H1 (cell line): ENCODE measurements at places on chromosomes 7 and 10.
A peak's percentile ranks its signal among the peaks of the same experiment; 100 is the strongest.

DNA sequence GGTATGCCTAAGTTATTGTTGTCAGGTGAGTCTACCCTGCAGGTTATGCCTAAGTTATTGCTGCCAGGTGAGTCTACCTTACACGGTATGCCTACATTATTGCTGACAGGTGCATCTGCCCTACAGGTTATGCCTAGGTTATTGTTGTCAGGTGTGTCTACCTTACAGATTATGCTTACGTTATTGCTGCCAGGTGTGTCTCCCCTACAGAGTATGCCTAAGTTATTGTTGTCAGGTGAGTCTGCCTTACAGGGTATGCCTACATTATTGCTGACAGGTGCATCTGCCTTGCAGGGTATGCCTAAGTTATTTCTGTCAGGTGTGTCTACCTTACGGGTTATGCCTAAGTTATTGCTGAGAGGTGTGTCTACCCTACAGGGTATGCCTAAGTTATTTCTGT is 64.2 kb downstream of the AKR1C4 start:
- no peak overlapping the region for H3K27ac ChIP-seq
- H3K4me1 ChIP-seq, result 0 out of 2 replicates have a peak, but pooled peaks cover 2% of the 10 kb centered on the region
- H3K36me3 ChIP-seq, result no peaks in the 10 kb centered on the region
- DNase-seq, result no peak
- H3K4me3 ChIP-seq, result no peak overlapping the region
- H3K27me3 ChIP-seq, result no peaks in the 10 kb centered on the region

DNA sequence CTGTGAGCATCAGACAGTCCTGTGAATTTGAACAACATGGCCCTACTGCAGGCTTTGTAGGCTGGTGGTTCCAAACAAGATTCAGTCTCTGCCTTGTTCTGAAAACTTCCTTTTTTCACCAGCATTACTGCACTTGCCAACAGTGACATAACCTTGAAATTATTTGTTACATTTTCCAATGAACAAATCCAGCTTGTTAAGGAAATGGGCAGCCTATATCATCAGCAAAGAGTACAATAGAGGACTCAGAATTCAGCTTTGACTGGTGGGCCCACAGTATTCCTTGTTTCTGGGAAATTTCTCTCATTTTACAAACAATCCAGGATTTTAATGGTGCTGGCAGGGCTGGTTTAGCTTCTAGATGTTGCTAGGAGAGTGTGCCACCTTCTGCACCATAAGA is 703.7 kb upstream of the FZD8 start:
- H3K4me3 ChIP-seq, result no peak overlapping the region
- H3K27ac ChIP-seq, result no peak overlapping the region
- H3K4me1 ChIP-seq, result no peaks in the 10 kb centered on the region
- no peaks in the 10 kb centered on the region for H3K36me3 ChIP-seq
- DNase-seq, result no peak

- no peaks in the 10 kb centered on the region for H3K27me3 ChIP-seq
- H3K4me3 ChIP-seq, result no peak overlapping the region
- H3K27ac ChIP-seq, result no peak overlapping the region
- no peaks in the 10 kb centered on the region for H3K36me3 ChIP-seq
Observed at GRCh38 chr10:88528201-88528600, 54.9 kb downstream of the RNLS start.

DNA sequence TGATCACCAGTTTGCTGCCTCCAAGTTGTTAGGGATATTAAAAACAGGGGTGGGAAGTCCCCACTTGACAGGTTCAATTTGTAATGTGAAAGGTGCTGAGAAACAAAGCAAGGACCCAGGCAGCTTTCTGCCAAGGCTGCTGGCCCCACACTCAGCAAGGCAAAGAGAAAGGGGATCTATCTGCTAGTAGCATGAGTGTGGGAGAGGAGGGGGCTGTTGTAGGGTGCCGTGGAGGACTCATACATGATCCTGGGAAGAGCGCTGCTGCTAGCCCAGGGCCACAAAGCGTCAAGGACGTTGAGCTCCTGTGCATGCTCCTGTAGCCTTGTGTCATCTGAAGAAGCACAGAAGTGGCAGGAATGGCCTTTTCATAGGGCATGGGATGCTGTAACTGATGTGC is 96.5 kb upstream of the INSYN2A start:
- no peaks in the 10 kb centered on the region for H3K27me3 ChIP-seq
- H3K4me3 ChIP-seq, result no peak overlapping the region
- H3K27ac ChIP-seq, result no peak overlapping the region
- no peak for DNase-seq
- no peaks in the 10 kb centered on the region for H3K36me3 ChIP-seq
- H3K4me1 ChIP-seq, result no peaks in the 10 kb centered on the region

- H3K27me3 ChIP-seq, result no peaks in the 10 kb centered on the region
- no peak for DNase-seq
- H3K36me3 ChIP-seq, result no peaks in the 10 kb centered on the region
- no peaks in the 10 kb centered on the region for H3K4me1 ChIP-seq
- no peak overlapping the region for H3K27ac ChIP-seq
- H3K4me3 ChIP-seq, result no peak overlapping the region
Observed at GRCh38 chr10:103814626-103815370, 40.6 kb downstream of the SH3PXD2A start.

DNA sequence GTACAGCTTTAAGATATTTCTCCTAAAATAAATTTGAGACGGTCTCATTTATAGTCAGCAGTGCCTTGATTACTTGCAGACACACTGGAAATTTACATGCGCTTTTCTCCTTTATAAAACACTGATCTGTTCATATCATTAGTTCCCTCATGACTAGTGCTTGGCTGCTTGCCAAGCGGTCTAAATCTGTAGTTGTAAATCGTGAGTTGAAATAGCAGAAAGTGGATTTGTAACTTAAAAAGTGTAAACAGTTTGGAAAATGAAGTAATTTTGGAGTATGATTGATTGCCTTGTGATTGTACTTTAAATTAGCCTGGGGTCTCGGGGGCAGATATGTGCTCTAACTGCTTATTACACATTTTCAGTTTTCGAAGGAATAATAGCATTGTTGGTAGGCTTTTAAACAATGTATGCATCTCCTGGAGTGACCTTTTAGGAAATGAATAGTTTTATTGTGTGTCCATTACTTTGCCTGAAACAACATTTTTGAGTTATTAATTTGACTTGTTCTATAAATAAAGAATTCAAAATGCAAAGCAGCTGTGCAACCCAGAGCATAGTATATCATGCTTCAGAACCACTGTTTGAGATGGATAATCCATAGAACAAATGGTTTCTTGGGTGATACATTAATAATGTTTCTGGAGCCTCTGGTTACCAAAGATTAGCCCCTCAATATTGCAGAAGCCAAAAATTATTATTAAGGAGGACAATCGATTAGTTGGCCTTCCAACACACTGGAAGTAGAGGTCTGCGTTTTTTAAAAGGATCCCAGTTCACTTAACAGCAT is 73.3 kb downstream of the ARID5B start:
- H3K4me1 ChIP-seq, result no peaks in the 10 kb centered on the region
- H3K27me3 ChIP-seq, result no peaks in the 10 kb centered on the region
- H3K4me3 ChIP-seq, result no peak overlapping the region
- H3K36me3 ChIP-seq, result no peaks in the 10 kb centered on the region
- H3K27ac ChIP-seq, result no peak overlapping the region

- H3K4me3 ChIP-seq, result no peak overlapping the region
- DNase-seq, result no peak
- no peaks in the 10 kb centered on the region for H3K4me1 ChIP-seq
- no peaks in the 10 kb centered on the region for H3K36me3 ChIP-seq
Observed at GRCh38 chr10:8026349-8027259, 27.9 kb upstream of the GATA3 start.

DNA sequence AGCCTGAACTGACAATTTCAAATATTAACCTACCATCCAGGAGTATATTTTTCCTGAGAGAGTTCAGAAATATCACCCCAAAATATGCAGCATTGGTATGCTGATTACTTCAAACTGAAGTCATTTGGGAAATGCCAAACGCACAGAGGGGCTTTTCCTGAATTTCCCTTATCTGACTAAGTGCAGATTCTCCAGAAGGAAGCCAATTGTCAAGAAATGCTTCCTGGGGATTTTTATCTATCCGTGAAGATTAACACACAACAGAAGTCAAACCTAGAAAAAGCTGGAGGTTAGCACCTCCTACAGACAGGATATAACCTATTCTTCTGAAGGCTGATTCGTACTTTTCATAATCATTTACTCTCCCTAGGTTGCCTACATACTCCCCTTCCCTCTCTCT is 91.0 kb downstream of the AKR1D1 start:
- DNase-seq, result no peak
- H3K36me3 ChIP-seq, result no peaks in the 10 kb centered on the region
- peaks cover 23% of the 10 kb centered on the region for H3K4me1 ChIP-seq
- no peak overlapping the region for H3K4me3 ChIP-seq

DNA sequence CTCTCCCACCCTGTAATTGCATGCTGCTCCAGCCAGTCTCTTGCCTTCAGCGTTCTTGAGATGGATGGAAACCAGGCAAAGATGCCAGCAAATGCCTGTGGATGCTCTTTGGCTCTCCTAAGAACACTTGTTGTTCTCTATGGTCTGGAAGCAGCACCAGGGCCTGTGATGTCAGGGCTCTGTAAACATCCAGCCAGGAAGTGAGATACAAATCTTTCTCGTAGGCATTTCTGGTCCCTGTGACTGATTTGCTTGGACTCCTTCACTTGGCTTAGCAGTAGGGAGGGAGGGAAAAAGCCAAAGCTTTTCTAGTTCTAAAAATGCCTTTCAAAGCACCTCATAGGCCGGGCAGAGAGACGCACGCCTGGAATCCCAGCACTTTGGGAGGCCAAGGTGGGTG is 201.3 kb downstream of the REEP3 start:
- H3K27me3 ChIP-seq, result no peaks in the 10 kb centered on the region
- no peak overlapping the region for H3K4me3 ChIP-seq
- no peak overlapping the region for H3K27ac ChIP-seq
- no peaks in the 10 kb centered on the region; the same call in 1 of the 2 replicates for H3K4me1 ChIP-seq

GRCh38 chr10:9833942-9834341 is 1183.7 kb upstream of the CELF2 start:
- H3K27me3 ChIP-seq, result no peaks in the 10 kb centered on the region
- DNase-seq, result no peak
- no peak overlapping the region for H3K27ac ChIP-seq
- peaks cover 5% of the 10 kb centered on the region for H3K4me1 ChIP-seq
- H3K36me3 ChIP-seq, result no peaks in the 10 kb centered on the region
- H3K4me3 ChIP-seq, result no peak overlapping the region

GRCh38 chr7:150326657-150327268 is 3.4 kb upstream of the ACTR3C start:
- H3K27me3 ChIP-seq, result peaks cover 2% of the 10 kb centered on the region
- H3K27ac ChIP-seq, result no peak overlapping the region
- peaks cover 10% of the 10 kb centered on the region for H3K36me3 ChIP-seq
- DNase-seq, result no peak

DNA sequence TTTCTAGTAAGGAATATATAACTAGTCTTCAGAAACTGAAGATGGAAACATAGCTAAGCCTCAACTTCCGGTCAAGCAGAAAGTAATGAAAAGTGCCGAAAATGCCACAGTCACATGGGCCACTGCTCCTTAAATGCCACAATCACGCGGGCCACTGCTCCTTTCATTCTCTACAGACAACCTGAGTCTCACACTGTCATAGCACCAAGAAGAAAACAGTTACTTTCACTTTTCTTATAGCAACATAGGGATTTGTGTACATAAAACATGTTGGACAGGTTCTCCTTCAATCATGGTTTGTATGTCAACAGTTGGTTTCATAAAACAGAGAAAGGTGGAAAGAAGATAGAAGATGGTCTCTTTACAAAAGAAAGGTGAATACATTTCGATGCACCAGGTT is 48.6 kb upstream of the NOBOX start:
- no peak overlapping the region for H3K27ac ChIP-seq
- no peak overlapping the region for H3K4me3 ChIP-seq
- H3K36me3 ChIP-seq, result no peaks in the 10 kb centered on the region
- no peak for DNase-seq
- H3K4me1 ChIP-seq, result no peaks in the 10 kb centered on the region

- H3K4me1 ChIP-seq, result no peaks in the 10 kb centered on the region
- no peak overlapping the region; the same call in 1 of the 2 replicates for H3K27ac ChIP-seq
- no peak overlapping the region for H3K4me3 ChIP-seq
- no peak for DNase-seq
Observed at GRCh38 chr7:76037310-76037709, 10.5 kb downstream of the STYXL1 start.

DNA sequence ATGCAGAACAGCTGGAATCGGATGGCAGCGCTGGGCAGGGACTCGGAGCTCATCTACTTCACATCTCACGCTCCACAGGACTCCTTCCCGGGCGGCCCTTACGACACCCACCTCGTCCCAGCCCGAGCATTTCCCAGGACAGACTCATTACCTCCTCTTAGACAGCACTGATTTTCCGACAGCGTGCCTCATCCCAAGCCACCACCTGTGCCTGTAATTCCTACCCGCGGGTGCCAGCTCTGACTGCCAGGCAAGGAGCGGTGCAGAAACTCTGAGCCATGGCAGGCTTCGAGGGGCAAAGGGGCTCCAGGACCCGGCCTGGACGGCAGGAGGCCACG is 25.6 kb downstream of the GPER1 start:
- H3K27me3 ChIP-seq, result no peaks in the 10 kb centered on the region
- no peak overlapping the region for H3K4me3 ChIP-seq
- H3K27ac ChIP-seq, result no peak overlapping the region
- no peak for DNase-seq
- no peaks in the 10 kb centered on the region for H3K4me1 ChIP-seq

- H3K27ac ChIP-seq, result no peak overlapping the region
- H3K4me3 ChIP-seq, result no peak overlapping the region
- H3K27me3 ChIP-seq, result no peaks in the 10 kb centered on the region
- peak; percentile 29 for DNase-seq
Observed at GRCh38 chr10:125543796-125544195, 139.2 kb downstream of the TEX36 start.
